Panc1 (cell line): ENCODE measurements at places on chromosomes 11 and 22.

- DNase-seq: no peak
Observed at GRCh38 chr22:42792909-42793847, 63.9 kb downstream of the ARFGAP3 start.

DNA sequence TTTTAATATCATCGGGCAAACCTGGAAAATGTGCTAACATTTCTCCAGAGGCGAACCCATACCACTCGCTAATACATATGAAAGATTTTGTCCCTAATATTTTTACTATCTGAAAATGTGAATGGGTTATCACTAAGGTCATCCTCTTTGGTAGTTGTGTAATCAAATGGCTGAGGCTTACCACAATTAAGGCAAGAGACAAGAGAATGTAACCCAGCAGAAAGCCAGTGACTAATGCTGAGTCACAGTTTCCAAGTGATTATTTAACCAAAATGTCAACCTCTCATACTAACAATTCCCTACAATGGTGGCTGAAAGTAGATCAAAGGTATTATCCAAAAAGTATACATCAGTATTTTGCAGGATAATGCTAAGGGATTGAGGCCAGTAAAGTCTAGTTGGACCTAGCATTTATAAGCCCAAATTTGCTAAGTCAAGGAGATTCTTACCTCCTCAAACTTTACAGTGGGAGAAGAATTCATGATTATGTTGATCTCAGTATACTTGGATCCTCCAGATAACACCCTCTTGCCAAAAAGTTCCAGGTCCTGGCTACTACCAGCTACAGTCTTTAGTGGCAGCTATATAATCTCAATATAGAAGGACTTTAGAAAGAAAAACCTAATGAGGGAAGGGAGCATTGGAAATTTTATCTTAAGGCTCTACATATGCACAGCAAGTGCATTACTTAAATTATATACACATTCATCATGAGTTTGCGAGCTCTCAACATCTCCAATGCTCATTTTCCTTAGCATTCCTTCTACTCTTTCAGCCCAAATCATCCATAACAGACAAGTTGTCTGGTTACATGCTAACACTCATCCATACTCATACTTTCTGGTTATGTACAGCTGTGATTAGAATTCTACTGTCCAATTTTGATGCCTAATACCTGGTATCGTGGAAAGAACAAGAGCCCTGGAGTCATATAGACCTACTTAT is 25.4 kb downstream of the SIK3 start:
- peak; percentile 91 for DNase-seq

DNA sequence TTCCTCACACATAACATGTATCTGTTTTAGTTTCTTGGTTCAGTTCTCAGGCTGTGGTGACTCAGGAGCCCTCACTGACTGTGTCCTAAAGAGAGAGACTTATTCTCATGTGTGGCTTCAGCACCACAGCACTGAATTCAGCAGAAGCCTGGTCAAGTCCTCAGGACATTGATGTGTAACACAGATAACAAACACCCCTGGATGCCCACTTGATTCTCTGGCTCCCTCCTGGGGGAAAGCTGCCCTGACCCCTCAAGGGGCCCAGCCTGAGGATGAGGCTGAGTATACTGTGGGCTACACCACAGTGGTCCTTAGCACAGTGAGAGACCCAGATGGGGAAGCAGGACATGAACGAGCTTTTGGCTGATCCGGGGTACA is 87.2 kb upstream of the VPREB1 start:
- no peak for DNase-seq

- no peak for DNase-seq
Observed at GRCh38 chr11:125176866-125177265, 12.3 kb downstream of the PKNOX2 start.

DNA sequence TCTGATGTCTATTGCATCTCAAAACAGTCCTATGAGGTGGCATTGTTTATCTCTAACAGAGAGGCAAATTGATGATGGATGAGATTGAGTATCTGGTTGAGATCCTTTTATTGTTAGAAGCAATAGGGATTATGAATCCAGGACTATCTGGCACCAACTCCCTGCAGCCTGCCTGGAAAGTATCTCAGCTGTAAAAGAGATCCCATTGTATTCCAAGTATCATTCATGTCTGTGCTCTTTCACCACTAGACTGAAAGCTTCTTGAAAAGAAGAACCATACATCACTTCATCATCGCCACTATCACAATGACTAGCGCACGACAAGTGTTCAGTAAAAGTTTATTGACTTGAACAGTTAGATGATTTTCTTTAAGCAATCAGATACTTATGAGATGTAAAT is 41.9 kb upstream of the PCF11 start:
- no peak for DNase-seq

DNA sequence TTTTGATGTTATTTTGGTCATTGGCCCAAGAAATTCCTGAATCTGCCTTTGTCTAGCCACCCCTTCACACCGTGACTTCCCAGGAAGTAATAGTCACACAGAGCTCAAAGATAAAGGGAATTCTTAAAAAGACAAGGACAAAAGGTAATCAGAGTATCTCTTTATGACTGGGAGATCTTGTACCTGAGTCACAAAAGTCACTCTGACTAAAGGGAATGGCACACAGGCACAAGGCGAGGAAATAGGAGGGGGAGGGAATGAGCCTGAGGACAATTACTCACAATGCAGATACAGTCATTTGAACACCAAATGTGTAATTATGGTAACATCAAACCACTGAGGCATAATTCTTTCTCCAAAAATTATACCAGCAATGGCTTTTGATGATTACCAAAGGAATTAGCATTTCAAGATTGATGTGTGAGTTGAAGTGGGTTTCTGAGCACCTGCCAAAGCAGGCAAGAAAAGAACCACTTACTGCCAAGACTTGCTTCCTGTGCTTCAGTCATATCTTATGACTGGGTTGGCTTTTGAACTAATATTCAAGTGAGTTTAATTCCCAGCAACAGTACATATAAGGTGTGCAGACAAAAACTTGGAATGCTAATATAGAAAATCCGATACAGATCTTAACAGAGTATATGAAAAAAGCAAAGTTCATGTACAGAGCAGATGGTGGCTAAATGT is 856.4 kb downstream of the LRRC4C start:
- DNase-seq: peak; percentile 8

DNA sequence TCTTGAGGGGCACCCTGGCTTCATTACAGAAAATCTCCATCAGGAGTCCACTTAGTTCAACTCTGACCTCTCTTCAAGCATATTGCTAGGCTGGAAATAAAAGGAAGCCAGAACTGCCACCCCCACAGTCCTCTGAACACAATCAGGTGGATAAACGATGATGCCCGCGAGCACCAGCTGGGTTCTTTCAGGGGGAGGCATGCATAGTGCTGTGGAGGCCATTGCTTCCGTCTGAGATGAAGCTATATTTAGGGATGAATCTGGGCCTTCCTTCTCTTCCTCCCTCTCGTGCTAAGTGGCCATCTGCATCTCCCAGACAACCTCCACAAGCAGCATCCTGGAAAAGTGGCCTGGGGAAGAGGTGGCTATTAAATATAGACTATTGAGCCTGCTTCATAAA is 3.9 kb upstream of the MICAL2 start:
- DNase-seq: no peak

DNA sequence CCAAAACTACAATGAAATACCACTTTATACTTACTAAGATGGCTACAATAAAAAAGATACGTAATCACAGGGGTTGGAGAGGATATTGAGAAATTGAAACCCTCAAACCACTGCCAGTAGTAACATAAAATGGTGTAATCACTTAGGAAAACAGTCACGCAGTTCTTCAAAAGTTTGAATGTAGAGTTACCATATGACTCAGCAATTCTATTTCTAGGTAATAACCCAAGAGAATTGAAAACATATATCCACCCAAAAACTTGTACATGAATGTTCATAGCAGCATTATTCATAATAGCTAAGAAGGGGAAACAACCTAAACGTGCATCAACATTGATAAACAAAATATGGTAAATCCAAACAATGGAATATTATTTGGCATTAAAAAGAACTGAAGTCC is 24.4 kb upstream of the PSMA1 start:
- DNase-seq: no peak

DNA sequence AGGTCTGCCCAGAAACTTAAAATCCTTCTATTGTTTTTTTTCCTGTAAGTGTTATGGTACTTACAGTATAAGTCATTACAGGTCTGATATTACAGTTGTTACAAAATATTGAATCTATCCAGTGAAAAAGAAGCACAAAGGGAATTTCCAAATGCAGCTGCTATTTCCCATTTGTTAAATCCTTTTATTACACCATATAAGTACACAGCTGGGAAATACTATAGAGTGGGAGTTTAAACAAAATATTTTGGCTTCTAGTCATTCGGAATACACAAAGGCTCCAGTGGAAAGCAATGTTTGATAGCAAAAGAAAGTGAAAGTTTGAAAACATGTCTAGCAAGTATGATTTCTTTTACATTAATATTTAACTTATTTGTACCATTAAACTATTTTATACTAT is 18.0 kb downstream of the SOX6 start:
- no peak for DNase-seq

DNA sequence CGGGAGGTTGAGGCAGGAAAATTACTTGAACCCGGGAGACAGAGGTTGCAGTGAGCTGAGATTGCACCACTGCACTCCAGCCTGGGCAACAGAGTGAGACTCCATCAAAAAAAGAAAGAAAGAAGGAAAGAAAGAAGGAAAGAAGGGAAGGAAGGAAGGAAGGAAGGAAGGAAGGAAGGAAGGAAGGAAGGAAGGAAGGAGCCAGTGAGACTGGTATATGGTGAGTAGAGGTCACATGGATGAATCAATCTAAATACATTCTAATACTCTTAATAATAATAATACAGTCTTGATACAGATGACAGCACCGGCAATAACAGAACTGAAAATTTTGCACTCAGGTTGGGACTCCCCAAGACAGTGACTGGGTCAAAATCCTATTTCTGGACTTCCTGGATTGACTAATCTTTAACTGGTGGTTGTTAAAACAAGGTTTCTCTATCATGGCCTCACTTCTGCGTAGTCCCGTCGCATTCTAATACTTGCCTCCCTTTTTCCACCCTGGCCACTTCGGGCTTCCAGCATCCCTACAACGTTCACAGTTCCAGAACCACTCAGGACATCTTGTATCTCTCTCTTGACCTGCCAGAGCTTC is 53.5 kb upstream of the EIF3M start:
- DNase-seq: no peak

GRCh38 chr11:29361369-29361768 is 655.5 kb downstream of the KCNA4 start:
- no peak for DNase-seq

DNA sequence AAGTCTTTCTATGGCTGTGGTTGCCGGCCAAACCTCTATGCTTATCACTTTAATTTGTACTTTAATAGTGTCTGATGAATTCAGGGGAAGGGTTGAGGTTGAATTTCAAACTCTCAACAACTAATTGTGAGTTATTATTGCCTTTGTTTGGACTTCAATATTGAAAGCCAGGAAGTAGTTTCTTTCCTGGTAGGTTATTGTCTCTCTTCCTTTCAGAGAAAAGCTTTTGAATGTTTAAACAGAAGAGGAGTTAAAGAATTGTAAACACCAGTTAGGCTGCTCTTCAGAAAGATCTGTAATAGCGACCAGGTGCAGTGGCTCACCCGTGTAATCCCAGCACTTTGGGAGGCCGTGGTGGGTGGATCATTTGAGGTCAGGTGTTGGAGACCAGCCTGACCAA is 22.2 kb downstream of the NNMT start:
- DNase-seq: no peak

- DNase-seq: no peak
Observed at GRCh38 chr11:12677131-12677530, 2.9 kb downstream of the TEAD1 start.

GRCh38 chr11:13229711-13230318 is 47.8 kb upstream of the BMAL1 start:
- DNase-seq: no peak

DNA sequence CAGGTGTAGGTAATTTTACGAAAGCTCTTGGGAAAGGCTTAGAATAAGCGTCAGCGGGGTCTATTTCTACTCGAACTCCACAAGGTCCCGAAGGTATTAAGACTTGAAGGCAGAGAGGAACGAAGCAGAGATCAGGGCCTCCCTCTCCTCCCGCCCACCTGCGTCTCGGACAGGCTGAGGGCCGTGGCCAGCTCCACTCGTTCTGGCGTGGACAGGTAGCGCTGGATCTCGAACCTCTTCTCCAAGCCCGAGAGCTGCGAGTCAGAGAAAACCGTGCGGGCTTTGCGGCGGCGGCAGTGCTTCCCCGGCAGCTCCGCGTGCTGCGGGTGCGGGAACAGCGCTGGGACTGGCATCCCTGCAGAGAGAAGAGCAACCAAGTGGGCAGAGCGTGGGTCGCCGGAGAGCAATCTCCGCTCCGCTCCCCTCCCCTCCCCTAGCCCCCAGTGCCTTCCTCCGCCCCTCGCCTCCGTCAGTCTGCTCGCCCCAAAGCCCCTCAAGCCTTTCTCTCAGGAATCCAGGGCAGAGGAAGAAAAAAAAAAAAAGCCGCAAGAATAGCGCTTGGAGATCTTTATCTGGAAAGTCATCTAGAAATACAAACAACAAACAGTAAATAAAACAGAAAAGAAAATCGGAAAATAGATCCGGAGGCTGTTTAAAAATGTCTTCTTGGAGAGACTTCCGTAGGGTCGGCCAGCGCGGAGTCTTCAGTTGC is 2.4 kb downstream of the BSX start:
- no peak for DNase-seq

DNA sequence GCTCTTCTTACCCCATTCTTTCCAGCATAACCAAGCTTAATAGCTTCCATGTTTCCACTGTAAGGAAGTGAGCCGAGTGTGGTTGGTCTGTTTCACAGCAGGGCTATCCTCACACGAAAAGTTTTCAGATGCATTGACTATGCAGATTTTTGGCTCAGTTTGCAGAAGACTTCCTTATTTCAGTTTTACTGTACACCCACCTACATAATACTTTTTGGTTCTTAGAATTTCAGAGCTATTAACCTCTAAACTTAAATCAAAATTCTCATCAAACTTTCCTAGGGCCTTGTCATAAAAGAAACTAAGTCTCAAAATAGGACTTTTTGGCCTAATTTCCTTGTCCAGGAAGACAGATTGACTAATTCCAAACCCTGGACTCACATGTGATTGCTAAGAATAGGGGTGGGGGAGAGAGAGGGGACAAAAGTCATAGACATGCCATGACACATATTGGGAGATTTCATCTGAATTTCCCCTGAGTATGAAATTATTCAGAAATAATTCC is 7.3 kb upstream of the EHF start:
- no peak for DNase-seq

DNA sequence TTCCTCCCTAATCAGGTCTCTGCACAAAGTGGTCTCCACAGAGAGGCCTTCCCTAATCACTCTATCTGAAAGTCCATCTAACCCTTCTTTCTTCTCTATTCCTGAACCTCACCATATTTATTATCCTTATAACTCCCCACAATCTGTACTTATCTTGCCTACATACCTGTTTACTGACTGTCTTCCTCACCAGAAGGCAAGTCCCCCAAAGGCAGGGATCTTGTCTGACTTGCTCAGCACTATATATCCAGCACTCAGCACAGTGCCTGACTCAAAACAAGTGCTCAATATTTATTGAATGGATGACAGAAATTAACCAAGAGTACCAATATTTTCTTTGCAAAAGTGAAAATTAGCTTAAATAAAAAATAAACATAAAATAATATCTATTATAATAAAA is 5.5 kb downstream of the DCUN1D5 start:
- no peak for DNase-seq

GRCh38 chr11:69799582-69799981 is 19.6 kb downstream of the FGF3 start:
- no peak for DNase-seq

GRCh38 chr11:123480882-123481281 is 50.8 kb downstream of the GRAMD1B start:
- DNase-seq: no peak
